Stimulated activated CD4-positive, alpha-beta T cell treated with anti-CD3 and anti-CD28 coated beads, Interleukin-4, amount 100 ng/mL, for 4 hours (primary cell): ENCODE measurements at places on chromosomes 6 and 20.

DNA sequence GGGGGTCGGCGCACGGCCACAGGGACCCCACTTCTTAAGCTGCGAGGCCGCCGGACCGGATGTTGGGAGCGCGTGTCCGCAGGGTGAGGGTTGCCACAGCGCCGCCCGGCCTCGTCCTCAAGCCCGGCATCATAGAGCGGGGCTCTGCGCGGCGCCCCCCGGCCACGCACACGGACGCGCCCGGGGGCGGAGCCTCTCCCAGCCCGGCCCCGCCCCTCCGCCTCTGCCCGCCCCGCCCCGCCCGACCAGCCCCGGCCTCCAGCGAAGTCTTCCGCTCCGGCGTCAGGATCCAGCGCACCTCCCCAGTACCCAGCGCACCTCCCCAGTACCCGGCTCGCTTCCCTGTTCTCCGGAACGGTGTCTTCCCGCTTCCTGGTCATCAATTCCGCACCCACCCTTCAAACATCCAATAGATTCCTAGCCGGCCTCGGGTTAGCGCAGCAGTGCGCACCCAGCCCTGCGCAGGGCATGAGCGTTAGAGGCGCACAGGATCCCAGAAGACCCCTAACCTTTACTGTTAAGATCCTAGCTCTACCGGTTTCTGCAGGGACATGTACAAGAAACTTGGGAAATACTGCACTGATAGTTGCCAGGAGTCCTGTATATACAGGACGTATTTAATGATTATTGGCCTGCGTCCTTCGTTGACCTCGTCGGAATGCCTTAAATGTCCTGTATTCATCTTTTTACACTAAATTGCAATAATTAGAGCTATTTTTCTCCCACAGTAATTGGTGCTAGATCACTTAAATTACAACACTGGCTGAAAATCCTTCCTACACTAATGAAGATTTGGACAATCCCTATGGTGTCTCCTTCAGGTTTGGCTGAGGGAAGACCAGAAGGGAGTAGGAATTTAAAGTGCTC is 535 bp upstream of the DNAAF9 start:
- DNase-seq = peak; percentile 62

DNA sequence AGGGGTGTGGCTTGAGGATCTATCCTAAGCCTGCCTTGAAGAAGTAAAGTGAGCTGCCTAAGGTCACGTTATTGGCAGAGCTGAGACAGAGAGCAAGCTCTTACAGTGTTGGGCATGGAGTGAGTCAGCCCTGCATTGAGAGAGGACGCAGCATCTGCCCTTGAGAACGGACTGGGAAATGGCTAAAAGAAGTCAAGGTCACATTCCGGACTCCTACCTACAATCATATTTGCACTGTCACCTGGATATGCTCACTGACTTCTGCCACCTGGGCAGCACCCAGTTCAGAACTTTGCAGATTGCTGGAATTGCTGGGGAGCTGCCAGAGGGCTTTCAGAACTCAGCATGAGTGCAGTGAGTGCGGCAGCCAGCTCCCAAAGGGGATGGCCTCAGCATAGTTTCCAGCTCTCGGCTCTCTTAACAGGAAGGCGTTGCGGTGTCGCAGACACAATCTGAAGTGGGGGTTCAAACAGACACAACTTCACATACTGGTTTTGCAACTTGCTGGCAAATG is 199.3 kb upstream of the SGK1 start:
- DNase-seq = no peak

- DNase-seq = no peak
Measured at GRCh38 chr6:69026243-69026642, 391.2 kb downstream of the ADGRB3 start.

GRCh38 chr6:44190715-44191114 is 26.0 kb upstream of the MYMX start:
- DNase-seq = no peak
